GM23248 (cell line): ENCODE measurements at places on chromosomes 5 and 9. TPM values are rescaled to one million over a fixed set of nuclear protein-coding genes. Genes with fewer than 3 reads are reported as not detected.

Gene FBP2
- not detected in 2 replicates for total RNA-seq

Gene CARTPT
- total RNA-seq = not detected in 2 replicates

Gene RABEPK
- total RNA-seq = 25.0 and 29.3 TPM in 2 replicates

Gene ABCA1
- 15.9 and 20.7 TPM in 2 replicates for total RNA-seq

Gene AGXT2
- not detected in 2 replicates for total RNA-seq

Gene ST8SIA4
- under 0.01 TPM in 1 of 2 replicates, not detected in the other for total RNA-seq

Gene PCDHGA2
- total RNA-seq = 6.3 and 7.3 TPM in 2 replicates

Gene PPIC
- 116 and 128 TPM in 2 replicates for total RNA-seq

Gene RGMB
- 195 and 201 TPM in 2 replicates for total RNA-seq

Gene GARIN3
- not detected in 2 replicates for total RNA-seq

Gene DPP7
- total RNA-seq = 134 and 142 TPM in 2 replicates

Gene CDKN2A
- total RNA-seq = 18.1 and 27.3 TPM in 2 replicates

Gene DBH
- not detected in 2 replicates for total RNA-seq

Gene SHLD3
- 1.2 and 1.5 TPM in 2 replicates for total RNA-seq

Gene DNAH5
- 0.13 and 1.4 TPM in 2 replicates for total RNA-seq

Gene PCDHGA9
- total RNA-seq = 2.6 and 2.9 TPM in 2 replicates

Gene DAPK1
- 1.9 and 3.3 TPM in 2 replicates for total RNA-seq

Gene INSL6
- not detected in 2 replicates for total RNA-seq

Gene SAPCD2
- 5.4 TPM in 2 replicates for total RNA-seq

Gene TNC
- 319 and 372 TPM in 2 replicates for total RNA-seq

Gene IL3
- total RNA-seq = not detected in 2 replicates

Gene FRRS1L
- under 0.01 TPM in 1 of 2 replicates, not detected in the other for total RNA-seq

Gene APBA1
- total RNA-seq = 4.3 and 11.3 TPM in 2 replicates

Gene PHF24
- 0.25 TPM in 1 of 2 replicates, not detected in the other for total RNA-seq

Gene ANXA1
- 986 and 1,002 TPM in 2 replicates for total RNA-seq

Gene EPB41L4A
- total RNA-seq = 0.11 and 1.8 TPM in 2 replicates

Gene CCNO
- 3.3 TPM in 1 of 2 replicates, not detected in the other for total RNA-seq

Gene SPATA31A3
- total RNA-seq = not detected in 2 replicates

Gene CENPH
- 14.7 and 16.7 TPM in 2 replicates for total RNA-seq

Gene FAF2
- 41.0 and 45.0 TPM in 2 replicates for total RNA-seq

Gene WDR31
- total RNA-seq = 0.97 and 1.0 TPM in 2 replicates

Gene N4BP3
- 0.32 and 0.38 TPM in 2 replicates for total RNA-seq

Gene TAF1L
- not detected in 2 replicates for total RNA-seq

Gene CSF2
- total RNA-seq = not detected in 2 replicates

Gene TRIM7
- total RNA-seq = 1.4 and 6.8 TPM in 2 replicates

Gene GABRA1
- not detected in 2 replicates for total RNA-seq

Gene FOXD4L6
- 0.22 TPM in 1 of 2 replicates, not detected in the other for total RNA-seq

Gene RNF180
- 0.32 TPM in 1 of 2 replicates, not detected in the other for total RNA-seq

Gene MAMDC4
- 1.1 and 2.3 TPM in 2 replicates for total RNA-seq

Gene SH3PXD2B
- 19.8 and 20.7 TPM in 2 replicates for total RNA-seq

Gene PURA
- total RNA-seq = 24.2 and 30.6 TPM in 2 replicates

Gene OR1J4
- 0.22 TPM in 1 of 2 replicates, not detected in the other for total RNA-seq

Gene ACOT12
- total RNA-seq = not detected in 2 replicates

Gene ADRA1B
- total RNA-seq = 0.32 and 0.63 TPM in 2 replicates

Gene PCDHAC1
- 0.38 TPM in 1 of 2 replicates, not detected in the other for total RNA-seq

Gene OMD
- 0.11 TPM in 1 of 2 replicates, not detected in the other for total RNA-seq

Gene FBN2
- total RNA-seq = 63.2 and 70.8 TPM in 2 replicates

Gene SLC1A1
- total RNA-seq = 45.4 and 47.6 TPM in 2 replicates

Gene ZFP2
- 1.8 and 2.5 TPM in 2 replicates for total RNA-seq

Gene IL7R
- total RNA-seq = 12.6 and 16.9 TPM in 2 replicates

Gene HSD17B4
- 55.8 and 556 TPM in 2 replicates for total RNA-seq

Gene LHX3
- not detected in 2 replicates for total RNA-seq

Gene C5orf46
- total RNA-seq = not detected in 2 replicates

Gene HTR1A
- total RNA-seq = not detected in 2 replicates
